ENCODE measurements at places on chromosomes 4 and X.

DNA sequence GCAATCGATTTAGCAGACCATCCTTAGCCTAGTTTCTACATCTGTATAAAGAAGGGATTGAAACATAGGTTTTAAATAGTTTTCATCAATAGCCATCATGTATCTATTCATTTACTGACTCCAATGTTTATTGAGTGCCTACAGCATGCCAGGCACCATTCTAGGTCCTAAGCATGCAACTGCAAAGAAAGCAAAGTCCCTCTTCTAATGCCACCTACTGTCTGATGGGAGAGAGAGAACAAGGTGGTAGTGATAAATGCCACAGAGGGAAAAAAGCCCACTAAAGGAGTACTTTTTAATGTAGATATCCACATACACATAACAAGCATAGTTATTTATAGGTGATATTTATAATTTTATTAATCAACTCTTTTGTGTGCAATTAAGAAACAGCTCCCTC lies 67.6 kb upstream of the PPARGC1A start:
- DNase-seq = no peak

DNA sequence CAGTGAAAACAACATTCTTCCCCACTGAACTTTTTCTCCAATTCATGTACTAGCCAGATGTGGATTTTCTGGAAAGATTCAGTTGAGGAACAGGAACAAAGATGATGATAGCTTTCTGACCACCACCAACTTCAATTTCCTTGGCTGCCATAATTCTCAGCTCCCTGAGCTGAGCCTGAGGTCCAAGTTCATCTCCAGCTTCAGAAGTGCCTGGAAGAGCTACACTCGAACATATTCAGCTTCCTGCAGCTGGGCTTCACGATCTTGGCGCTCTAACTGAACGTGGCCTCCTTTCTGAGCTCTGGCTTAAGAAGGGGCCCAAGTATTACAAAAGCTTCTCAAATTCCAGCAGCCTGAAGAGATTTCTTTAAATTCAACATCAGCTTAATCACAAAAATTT lies 83.9 kb downstream of the QDPR start:
- no peak for DNase-seq

- no peak for DNase-seq
These were observed 107.8 kb downstream of the TNIP2 start for GRCh38 chr4:2648159-2648814.

DNA sequence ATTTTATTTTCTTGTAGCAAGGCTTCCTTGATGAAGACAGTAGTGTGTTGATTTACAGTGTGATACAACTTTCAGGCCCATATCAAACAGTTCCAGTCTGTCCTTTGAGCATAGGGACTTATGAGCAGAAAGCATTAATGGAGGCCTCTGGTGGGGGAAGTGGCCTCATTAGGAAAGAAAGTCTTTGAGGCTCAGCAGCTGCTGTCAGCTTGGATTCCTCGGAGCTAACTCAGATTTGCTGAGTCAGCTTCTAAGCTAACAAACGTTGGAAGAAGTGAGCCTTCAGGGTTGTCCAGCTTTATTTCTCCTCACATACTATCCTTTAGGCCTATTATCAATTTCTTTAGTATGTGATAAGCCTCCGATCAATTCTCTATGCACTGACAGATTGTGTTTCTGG lies 15.8 kb upstream of the SFRP2 start:
- DNase-seq = no peak

- no peak for DNase-seq
These were observed 92.1 kb downstream of the SCD5 start for GRCh38 chr4:82706349-82707000.
